ENCODE measurements at places on chromosomes 3 and 15.
A peak's percentile ranks its signal among the peaks of the same experiment; 100 is the strongest.

GRCh38 chr15:38176691-38177090, 75.9 kb upstream of the SPRED1 start:
- DNase-seq, result no peak

DNA sequence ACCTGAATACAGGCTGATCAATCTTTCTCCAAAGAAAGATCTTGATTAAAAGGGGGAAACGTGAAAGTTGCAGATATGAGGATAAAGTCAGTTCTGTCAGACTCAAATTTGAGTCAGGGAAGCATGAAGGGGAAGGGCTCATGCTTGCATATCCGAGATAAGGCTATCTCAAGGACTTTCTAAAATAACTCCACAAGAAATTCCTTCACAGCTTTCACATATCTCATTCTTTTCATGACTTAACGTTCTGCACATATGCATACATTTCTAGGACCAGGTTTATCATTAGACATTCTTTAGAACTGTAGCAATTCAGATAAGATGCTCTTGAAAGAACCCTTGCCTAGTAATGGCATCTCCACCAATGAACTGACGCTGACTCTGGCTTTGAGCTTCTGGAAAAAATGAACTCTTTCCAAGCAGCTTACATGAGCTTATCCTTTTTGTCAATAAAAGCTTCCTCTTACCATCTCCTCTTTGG, 15.9 kb downstream of the SH3GL3 start:
- DNase-seq, result no peak

GRCh38 chr3:184156522-184156955, 1.4 kb downstream of the DVL3 start:
- DNase-seq, result no peak

- DNase-seq, result no peak
Observed at GRCh38 chr3:186596568-186597287, 16.1 kb upstream of the AHSG start.

GRCh38 chr3:65548848-65549625, 489.7 kb downstream of the MAGI1 start:
- no peak for DNase-seq

DNA sequence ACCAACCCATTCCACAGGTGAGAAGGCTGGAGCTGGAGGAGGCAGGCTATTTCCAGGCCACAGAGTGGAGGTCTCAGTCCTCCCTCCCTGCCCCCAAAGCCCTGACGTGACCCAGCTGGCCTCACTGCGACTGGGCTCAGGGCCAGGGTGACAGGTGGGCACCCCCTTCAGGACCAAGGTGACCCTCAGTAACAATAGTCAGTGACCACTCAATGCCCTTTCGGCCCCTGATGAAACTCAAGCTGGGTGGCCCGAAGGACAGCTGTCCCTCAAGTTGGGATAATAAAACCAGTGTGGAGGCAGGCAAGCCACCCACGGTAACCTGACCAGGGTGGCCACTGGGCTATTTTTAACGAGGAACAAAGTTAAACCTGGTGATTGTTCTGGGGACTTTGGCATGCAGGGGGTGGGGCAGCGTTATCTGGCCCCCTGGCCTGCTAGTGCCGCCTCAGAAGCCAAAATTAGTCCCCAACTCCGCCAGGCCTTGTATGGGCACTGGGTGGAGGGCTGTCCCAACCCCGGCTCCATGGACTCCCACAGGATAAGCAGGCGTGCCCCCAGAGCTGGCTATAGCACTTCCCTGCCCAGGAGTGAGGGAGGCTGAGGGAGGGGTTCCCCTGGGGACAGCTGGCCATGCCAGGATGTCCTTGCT, 1.1 kb downstream of the TNNC1 start:
- no peak for DNase-seq

- no peak for DNase-seq
Observed at GRCh38 chr3:20837676-20838302, 651.8 kb upstream of the SGO1 start.

GRCh38 chr3:24628523-24629258, 134.0 kb upstream of the THRB start:
- peak; percentile 31 for DNase-seq

DNA sequence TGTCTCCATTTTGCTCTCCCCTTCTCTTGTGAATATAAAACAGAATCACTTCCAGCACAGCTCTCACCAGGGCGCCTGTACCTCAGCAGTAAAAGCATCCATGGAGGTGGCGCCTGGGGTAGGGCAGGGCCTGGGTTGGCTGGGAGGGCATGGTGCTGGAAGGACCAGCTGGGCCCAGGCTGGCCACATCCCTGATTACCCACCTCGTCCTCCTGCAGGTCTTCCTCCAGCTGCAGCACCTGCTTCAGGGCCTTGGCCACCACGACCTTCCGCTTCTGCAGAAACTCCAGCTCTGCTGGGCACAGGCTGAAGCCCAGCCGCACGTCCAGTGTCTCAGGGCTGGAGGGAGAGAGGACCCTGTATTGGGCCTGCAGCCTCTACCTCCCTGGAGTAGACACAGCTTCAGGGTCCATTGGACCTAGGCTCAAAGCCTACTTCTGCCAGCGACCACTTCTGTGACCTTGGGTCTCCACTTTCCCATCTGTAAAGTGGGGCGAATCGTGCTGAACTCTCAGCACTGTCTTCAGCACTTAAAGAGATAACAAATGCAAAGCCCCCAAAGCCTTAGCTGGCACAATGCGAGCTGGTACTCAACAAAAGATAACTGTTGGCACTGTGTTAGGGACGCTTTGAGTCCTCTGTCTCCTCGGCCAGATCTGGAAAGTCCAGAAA, 23.8 kb downstream of the PLA2G4E start:
- DNase-seq, result no peak

DNA sequence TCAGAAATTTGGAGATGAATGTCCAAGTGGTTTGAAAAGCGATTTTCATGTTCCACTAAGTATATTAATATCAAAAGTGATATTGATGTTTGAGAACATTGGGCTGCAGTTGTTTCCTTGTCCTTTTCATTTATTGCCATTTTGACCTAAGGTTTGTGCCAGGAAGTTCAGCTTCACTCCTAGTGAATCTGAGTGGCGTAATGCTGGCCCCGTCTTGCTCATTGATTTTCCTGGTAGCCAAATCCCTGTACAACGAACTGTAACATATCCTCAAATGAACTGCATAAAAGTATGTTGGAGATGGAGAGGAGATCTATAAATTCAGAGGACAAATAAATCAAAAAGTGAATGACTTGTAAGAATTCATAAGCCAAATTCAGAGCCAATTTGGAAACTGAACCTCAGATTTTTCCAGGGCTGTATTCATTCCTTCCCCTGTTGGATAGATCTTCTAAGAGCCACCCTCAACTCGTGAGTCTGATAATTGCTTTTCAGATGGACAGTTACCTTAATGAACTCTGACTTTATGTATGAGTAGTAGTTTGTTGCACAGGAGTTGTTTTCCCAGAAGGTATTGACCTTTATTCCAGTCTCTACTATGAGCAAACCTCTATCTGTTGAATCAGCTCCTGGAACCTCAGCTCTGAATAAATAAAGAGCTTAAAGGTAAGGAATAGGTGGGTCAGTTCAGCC, 72.8 kb downstream of the ITPR1 start:
- no peak for DNase-seq

- no peak for DNase-seq
Observed at GRCh38 chr3:16048435-16049318, 125.8 kb upstream of the GALNT15 start.

DNA sequence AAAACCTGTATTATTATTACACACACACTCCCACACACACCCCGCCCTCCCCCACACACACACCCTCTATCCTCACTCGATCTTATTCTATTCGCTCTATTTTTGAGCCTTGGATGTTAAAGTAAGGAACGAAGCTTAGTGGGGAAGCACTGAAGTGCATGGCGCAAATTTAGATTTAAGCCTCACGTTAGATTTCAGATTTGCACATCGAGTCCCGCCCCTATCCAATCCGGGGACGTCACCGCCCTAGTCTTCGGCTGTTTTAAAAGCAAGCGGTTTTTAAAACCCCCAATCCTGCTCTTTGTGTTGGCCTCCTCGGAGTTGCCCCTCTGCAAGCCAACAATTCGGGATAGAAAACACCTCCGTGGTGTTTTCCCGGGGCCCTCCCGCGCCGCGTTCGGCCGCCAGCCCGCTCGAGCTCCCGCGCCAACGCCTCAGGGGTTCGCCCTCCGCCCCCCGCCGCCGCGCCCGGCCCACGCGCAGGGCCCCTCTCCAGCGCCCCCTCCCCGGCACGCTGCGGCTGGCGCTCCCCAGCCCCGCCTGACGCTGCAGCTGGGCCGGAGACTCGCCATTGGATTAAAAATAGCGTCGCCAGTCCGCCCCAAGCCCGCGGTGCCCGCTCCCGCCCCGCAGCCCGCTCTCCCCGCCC, at the start of gene USP13:
USP13 (plus strand) TSS at position 594 of the 649 bp plus-strand sequence. CDS start 186 bp downstream, outside the sequence.
- no peak for DNase-seq

DNA sequence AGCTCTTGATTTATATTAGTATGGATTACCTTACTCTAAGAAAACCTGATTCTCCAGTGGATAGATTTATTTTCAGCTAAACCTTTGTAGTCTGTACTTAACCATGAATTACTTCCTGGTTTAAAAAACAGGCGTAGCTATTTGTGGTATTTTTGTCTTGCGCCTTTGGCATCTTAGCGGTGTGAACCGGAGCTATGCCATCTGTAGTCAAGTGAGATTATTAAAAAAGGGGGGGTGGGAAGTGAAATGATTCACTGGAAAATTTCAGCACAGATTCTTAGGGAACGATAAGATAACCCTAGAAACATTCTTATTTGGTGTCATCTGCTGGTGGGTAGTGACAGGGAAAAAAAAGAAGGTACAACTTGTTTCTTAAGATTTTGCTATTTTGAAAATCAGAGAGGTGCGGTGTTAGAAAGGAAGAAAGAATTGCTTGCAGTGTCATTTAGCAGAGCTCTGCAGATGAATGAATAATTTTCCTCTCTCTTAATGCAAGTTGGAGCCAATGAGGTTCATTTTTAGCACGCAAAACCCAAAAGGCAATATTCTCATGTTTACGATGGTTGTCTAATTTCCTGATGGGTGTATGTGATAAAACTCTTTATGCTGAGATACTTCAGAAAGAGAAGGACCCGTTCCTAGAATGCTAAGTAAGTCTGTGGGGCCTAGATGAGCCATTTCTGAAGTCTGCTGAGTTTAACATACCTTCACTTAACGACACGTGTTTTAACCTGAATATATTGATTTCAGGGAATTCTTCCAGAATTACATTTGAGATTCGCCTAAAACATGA, 44.0 kb downstream of the PSMD6 start:
- no peak for DNase-seq

Data from epithelial cell of prostate (primary cell).